ENCODE measurements at places on chromosomes 11 and 22.
A peak's percentile ranks its signal among the peaks of the same experiment; 100 is the strongest.

DNA sequence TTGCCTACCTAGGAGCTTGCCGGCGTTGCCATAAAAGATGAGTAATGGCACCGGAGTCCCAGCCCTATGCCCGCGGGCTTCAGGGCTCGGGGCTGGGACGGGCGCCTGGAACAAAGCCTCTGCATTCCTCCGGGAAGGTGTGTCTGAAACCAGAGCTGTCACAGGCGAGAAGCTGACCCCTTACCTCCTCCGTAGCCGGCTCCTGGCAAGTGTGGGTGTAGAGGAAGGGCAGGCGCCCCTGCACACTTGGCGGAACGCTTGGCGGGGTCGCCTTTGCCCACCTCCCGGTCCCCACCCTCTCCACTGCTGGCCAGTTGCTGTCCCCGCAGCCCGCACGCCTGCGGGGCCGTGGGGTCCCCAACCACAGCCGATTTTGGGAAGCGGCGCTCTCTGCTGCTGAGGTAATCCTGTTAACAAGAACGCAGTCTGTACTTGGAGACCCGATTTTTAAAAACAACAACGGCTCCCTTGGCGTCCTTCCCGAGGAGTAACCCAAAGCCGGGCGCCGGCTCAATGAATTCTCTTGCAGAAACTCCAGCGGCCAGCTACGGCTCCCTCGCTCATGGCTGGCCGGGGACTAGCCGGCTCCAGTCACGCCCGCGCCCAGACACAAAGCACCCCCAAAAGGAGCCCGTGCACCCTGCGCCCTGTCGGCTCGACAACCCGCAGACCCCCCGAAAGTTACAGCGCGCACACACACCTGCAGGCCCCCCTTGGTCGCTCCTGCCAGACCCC, 89.2 kb downstream of the PLEKHA7 start:
- no peak for DNase-seq

DNA sequence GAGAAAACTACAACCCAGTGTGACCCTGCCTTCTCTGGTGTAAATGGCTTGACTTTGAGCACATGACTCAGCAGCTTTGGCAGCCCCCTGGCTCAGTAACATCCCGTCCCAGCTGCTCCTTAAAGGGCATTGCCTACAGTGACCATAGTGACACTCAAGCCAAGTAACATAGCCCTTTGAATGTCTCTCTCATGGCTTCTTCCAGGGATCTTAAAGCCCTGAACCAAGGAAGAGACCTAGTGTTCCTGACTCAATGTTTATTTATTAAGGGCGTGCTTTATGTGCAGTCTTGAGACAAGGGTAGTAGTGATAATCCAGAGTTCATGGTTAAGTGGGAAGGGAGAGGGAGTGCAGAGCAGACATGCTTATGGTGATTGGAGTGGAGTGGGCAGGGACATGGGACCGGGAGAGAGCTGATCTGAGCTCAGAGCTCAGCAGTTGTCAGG, 125.7 kb downstream of the PARVA start:
- DNase-seq = no peak

DNA sequence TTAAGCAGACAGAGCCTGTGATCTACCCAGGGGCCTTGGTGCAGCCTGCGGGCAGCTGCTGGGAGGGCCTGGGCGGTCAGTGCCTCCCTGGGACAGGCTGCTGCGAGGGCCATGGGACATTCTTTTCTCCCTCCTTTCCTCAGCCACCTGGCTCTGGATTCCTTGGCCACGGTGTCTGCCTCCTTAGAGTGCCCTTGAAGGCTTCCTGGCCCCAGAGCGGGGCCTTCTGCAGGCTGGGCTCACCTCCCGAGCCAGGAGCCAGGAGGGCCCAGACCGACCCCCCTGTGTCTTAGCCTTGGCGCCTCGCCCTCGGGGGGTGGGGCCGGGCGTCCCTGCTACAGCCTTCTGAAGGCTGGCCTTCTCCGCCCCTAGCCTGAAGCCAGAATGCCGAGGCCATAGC, 231.2 kb downstream of the TBC1D22A start:
- DNase-seq = no peak

- no peak for DNase-seq
These were observed 83.8 kb downstream of the CACNA1I start for GRCh38 chr22:39654131-39654926.

DNA sequence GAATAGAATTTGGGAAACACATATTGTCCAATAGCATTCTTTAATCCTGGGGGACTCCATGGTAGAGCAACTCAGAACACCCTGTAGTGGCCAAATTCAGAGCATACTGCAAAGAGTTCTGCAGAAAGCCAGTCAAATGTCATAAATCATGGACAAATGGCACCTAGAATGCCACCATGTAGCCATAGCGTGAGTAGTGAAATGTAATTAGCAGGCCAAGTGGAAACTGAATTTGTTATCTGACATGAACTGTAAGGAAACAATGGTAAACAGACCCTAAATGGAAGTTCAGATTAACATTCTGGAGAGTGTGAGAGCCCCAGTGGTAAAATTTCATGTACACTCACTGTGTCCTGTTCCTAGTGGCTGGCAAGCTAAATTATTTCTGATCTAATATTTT, 7.0 kb upstream of the PRSS23 start:
- no peak for DNase-seq

GRCh38 chr11:126595560-126595959, 240.1 kb downstream of the ST3GAL4 start:
- DNase-seq = no peak

GRCh38 chr22:39983346-39983745, 11.4 kb upstream of the FAM83F start:
- no peak for DNase-seq

GRCh38 chr11:47731475-47731874, 16.3 kb upstream of the AGBL2 start:
- peak; percentile 1 for DNase-seq

GRCh38 chr11:66680966-66681645, 3.4 kb upstream of the RBM4B start:
- no peak for DNase-seq

DNA sequence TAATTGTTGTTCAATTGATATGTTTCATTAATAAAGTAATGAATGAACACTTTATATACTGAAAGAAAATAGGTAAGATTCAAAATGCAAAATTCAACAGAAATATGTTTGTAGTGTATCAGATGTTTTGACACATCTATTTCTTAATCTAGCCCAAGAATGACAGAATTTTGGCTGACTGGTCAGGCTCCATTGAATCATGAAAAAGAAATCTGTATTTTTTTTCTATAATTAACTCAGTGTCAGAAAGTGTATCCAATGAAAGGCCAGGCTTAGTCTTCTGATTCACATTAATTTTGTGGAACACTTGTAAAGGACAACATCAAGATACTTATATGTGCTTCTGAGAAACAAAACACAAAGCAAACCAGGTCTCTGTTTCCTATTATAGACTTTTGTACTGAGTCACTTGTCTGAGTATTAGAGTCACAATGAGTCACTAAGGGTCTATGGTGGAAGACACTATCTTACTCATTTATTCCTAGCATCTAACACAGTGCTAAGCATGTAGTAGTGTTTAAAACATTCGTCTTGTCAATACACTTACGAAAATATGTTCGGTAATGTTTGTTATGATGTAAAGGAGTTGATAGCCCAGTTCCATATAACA, 297.7 kb upstream of the CCDC90B start:
- DNase-seq = no peak

GRCh38 chr22:17549655-17550054, 13.6 kb upstream of the SLC25A18 start:
- DNase-seq = no peak

DNA sequence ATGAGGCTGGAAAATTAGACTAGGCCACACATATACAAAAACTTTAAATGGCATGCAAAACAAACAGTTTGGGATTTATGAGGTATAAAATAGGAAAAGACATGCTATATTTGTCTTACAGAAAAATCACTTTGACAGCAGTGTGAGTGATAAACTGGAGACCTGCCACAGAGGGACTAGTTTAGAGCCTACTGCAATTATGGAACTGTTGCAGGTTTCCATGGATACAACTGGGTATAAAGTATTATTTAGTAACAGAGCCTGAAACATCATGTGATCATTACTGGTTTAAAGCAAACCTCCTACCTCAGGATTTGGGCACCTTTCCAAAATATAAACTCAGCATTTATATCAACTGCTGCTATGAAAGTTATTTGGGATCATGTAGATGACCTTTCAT, 1032.5 kb downstream of the DLG2 start:
- no peak for DNase-seq

DNA sequence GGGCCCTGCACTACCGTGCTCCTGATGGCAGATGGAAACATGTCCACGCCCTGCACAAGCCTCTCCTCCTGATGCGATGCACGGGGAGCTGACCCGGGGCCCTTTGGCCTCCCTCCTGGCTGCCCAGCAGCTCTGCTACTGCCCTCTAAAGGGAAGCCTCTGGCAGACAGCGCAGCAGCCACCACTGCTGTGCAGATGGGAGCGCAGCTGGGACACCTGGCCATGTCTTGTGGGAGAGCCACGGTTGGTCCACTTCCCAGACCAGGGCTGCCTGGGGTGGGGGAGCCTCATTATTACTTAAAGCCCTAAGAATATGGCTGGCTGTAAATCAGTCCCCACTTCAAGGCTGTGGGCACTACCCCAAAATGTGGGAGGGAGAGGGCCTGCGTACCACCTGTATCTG, 38.3 kb downstream of the TBX1 start:
- no peak for DNase-seq

DNA sequence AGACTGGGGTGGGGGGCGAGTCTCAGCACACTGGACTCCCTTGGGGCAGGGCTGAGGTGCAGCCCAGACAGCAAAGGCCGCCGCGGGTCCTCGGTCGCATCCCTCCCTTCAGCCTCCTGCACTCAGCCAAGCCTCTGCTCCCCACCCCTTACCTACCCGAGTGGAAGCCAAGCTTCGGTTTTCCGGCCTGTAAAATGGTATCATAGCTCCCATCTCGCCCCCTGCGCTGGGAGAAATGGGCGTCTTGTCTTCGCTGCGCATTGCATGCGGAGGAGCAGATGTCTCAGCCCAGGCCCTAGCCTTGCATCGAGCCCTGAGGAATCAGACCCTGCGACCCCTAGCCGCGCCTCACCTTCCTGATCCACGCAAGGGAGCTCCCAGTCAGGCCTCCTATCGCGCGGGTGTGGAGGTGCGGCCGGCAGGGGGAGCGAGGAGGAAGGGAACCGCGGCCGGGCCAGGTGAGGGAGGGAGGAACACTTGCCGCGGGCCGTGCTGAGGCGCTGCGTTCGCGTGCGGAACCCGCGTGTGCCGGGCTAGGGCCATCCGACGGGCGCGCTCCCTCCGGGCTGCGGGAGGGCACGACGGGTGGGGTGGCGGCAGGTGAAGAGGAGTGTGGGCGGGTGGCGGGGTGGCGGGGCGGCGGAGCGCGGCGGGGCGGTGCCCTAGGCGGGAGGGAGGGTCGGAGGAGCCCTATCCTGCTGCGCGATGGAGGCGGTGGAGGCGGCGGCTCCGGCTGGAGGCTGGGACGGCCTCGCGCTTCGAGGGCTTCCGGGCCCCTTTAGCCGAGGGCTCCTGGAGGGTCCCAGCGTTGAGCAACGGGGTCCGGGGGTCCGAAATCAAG, 4.1 kb upstream of the TBX1 start:
- DNase-seq = no peak

DNA sequence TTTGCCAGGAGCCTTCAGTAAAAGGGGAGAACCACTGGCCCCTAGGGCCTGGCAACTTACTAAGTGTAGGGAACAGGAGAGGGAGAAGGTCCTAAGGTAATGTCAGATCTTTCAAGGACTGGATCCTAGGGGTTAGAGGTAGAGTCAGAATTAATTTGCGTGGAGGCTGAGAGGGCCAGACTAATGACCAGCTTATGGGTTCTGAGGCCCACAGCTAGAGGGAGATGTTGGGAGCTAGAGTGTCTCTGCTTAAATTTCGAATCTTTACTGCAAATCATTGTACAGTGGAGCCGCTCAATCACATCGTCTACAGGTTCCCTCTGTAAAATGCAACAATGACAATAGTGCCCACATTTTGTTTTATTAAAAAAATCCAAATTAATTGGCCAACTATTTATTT, 31.4 kb downstream of the CLMP start:
- DNase-seq = no peak

DNA sequence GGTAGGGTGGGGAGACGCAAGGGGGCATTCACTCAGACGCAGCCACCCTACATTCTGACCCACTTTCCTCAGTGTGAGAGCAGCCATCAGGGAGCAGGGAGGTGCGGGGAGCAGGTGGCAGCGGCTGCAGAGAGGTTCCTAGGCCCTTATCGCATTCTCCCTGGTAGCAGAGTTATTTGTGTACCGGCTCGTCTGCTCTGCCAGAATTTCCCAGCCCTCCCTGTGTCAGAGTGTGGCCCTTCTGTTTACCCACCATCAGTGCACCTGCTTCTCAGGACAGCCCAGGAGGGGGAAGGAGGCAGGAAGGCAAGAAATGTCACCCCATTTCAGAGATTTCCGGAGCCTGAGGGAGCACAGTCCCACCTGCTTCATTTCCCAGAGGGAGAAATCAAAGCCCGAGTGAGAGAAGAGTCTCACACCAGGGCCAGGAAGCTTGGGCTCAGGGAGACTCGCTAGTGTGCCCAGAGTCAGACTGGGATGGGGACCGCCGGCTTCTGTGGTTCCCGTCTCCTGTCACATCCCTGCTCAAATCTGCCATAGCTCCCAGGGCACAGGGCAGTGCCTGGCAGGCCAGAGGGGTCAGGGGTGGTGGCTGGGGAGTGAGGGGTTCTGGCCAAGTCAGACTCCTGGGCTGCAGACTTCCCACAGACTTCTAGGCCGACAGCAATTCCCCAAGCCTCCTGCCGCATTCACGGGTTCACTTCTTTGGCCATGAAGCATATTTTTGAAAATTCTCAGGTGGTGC, 49.7 kb downstream of the ARRB1 start:
- DNase-seq = no peak

GRCh38 chr11:38481391-38481790, 1883.4 kb upstream of the RAG2 start:
- no peak for DNase-seq

DNA sequence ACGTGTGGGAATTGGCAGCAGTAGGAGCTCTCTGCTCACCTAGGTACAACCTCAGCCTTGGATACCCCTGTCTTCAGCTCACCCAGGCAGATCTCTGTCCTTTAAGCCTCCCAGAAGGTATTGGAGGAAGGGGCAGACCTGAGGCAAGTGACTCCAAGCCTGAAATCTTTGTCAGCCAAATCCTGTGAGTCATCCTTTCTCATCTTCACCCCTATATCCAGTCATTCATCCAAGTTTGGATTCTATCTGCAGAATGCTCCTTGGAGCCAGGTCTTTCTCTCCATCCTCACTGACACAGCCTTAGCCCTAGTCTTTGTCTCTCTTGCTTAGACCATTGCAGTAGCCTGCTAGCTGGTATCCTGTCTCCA, 10.4 kb upstream of the THY1 start:
- no peak for DNase-seq

- DNase-seq = no peak
These were observed 75.0 kb downstream of the CDKN1C start for GRCh38 chr11:2810411-2811205.

DNA sequence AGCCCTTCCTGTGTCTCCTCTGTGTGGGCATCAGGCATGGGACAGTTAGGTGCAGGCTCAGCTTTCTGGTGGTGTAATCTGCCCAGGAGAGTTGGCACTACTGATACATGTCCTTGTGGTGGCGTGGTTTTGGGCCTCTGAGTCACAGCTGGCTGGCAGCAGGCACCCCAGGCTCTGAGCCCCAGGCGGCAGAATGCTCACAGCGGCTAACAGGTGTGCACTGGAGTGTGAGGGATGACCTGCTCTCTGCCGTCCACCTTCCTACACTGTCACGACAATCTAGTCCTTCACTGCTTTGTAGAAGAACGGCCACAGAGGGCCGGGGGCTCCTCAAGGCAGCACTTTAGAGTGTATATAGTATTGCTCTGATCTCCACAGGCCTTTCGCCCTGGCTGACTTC, 100.3 kb upstream of the PITPNB start:
- DNase-seq = no peak
